ENCODE measurements at places on chromosomes 1 and 21.

- DNase-seq, result no peak
Measured at GRCh38 chr1:224670506-224670905, 54.4 kb downstream of the CNIH3 start.

GRCh38 chr1:9039761-9040658 is 13.8 kb upstream of the SLC2A7 start:
- DNase-seq, result no peak

DNA sequence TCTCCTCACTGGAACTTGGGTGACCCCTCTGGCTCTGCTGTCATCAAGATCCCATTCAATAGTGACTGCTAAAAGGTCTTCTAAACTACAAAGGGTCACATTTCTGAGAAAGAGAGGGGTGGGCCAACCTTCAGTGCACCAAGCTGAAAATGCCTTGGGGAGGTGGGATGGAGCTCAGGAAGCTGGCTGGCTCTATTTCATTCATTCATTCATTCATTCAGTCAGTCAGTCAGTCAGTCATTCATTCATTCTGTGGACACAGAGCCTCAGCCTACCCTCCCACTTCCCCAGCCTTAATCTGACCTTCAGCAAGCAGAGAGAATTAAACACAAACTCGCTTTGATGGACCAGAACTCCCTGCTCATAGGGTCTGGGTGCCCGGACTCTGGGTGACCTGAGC is 11.7 kb downstream of the RUNX3 start:
- no peak for DNase-seq

DNA sequence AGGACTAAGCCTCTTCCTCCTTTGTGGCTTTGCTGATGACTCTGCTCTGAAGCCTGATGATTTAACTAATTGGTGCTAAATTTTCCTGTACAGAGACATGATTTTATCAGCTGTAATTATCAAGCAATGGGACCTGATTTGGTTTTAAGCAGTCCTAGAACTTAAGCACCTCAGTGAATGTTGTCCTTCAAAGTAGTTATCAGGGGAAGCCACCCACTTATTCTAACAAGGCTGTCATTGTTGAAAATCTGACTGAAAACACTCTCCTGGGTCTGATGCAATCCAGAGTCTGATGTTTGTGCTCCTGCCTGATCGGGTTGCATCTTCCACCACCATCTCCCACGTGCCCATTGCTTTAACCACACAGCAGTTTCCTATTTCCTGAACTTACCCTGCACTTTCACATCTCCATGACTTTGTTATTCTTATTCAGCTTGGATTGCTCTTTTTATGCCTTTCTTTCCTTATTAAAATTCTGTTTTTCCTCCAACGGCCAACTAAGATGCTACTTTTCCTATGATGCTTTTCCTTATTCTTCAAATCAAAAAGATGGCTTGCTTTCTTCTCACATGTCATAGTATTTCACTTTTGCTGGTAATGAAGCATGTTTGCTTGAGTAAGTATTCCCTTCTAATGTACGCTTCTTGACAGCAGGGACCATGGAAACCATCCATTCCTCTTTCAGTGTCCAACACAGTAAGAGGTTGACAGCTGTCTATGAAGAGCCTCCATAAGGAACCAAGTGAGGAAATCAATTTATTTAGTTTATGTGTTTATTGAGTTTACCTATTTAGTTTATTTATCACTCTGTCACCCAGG is 55.0 kb downstream of the S1PR1 start:
- peak; percentile 33 for DNase-seq
